Stimulated activated CD4-positive, alpha-beta T cell treated with anti-CD3 and anti-CD28 coated beads, Interleukin-1b, Interleukin-23, amount 100 ng/mL, for 24 hours (primary cell): ENCODE measurements at places on chromosomes 6 and 20.

GRCh38 chr20:49749625-49750024, 35.9 kb upstream of the B4GALT5 start:
- no peak for DNase-seq

GRCh38 chr6:5442916-5443315, 181.6 kb downstream of the FARS2 start:
- no peak for DNase-seq

DNA sequence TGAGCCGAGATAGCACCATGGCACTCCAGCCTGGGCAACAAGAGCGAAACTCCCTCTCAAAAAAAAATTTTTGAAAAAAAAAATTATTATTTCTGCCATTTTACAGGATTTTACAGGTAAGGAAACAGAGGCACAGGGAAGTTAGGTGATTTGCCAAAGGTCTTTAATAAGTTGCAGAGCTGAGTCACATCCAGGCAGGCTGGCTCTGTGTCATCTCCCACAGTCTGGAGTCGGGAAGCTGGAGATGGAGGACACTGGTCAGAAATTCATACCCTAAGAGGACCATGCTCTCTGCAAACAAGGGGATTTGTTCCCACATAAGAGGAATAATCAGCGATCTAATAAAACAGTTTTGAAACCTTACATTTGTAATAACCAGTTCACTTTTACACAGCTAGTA, 24.1 kb downstream of the HECA start:
- DNase-seq, result no peak

- DNase-seq, result no peak
Observed at GRCh38 chr6:138988469-138988834, 399 bp upstream of the REPS1 start.

DNA sequence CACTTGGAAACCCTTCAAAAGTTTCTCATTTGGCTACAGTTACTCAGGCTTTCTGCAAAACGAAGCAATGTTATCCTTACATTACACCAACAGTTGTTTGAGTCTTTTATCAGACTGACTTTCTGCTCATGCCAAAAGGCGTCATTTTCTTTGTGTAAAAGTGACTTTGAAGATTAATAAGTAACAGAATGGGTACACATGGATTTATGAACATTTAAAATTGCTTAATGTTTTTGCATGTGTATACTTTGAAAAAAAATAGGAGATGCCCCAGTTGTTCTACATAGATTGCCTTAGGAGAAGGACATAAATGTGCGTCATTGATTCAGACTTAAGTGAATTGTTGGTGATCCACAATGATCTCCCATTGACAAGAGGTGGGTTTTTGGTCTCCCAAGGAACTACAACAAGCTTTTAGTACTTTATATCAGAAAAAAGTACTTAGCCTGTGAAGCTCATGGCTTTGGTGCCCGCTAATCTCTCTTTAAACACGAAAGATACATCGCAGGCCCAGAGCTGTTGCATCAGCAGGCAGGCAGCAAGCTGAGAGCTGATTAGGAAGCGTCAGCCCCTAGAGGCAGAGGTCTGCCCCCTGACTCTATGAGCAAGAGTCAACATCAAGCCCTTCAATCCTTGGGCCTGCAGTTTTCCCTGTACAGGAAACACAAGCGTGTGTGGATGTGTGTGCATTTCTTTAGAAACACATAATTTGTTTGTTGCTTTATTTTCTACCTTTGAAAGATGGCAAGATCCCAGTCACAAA, 45.9 kb downstream of the SLC22A3 start:
- no peak for DNase-seq

GRCh38 chr20:61949714-61950640, 115.7 kb downstream of the TAF4 start:
- DNase-seq, result no peak

- DNase-seq, result no peak
Observed at GRCh38 chr6:85372915-85373270, 77.0 kb upstream of the NT5E start.

DNA sequence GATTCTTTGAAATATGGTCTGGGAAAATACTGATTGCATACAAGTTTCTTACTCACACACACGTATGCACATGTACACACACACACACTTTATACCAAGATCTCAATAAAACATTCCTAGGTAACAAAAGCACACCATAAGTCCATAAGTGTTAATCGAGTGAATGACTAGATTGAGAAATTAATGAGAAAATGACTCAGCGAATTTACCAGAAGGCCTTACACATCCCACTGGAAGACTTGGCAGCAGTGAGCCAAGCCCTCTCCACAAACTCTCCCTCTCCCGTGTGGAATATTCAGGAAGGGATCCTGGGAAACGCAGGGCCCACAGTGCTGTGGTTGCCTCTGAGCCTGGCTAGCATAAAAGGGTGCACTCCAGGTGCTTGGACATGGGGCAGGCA, 227.2 kb downstream of the LY86 start:
- DNase-seq, result no peak

DNA sequence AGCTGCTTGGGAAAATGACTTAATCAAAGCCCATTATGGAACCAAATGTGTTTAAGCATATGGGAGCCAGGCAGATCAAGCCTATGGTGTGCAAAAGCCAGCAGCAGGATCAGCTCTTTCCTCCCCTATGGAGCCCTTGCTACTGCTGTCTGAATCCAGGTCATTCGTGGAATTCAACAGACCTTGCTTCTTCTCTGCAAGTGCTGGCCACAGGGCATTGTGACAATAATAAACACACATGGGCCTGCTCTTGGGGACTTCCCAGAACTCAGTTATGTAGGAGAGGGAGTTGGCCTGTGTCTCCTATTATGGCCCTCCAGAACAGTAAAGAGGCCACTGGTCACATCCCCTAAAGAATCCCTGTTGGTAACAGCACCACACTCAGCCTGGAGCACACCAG, 18.6 kb downstream of the GFOD1 start:
- no peak for DNase-seq

DNA sequence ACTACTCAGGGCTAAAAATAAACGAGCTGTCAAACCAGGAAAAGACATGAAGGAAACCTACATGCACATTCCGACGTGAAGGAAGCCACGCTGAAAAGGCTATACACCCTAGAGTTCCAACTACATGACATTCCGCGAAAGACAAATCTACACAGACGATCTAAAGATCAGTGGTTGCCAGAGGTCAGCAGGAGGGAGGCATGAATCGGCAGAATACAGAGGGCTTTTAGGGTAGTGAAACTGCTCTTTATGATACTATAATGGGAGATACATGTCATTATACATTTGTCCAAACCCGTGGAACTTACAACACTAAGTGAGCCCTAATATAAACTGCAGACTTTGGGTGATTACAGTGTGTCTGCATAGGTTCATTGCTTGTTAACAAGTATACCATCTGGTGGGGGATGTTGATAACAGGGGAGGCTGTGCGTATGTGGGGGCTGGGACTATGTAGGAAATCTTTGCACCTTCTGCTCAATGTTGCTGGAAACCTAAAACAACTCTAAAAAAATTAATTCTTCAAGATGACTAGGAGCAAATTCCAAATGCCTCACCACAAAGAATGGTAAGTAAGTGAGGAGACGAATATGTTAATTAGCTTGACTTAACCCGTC, 132.2 kb upstream of the CDH4 start:
- no peak for DNase-seq

DNA sequence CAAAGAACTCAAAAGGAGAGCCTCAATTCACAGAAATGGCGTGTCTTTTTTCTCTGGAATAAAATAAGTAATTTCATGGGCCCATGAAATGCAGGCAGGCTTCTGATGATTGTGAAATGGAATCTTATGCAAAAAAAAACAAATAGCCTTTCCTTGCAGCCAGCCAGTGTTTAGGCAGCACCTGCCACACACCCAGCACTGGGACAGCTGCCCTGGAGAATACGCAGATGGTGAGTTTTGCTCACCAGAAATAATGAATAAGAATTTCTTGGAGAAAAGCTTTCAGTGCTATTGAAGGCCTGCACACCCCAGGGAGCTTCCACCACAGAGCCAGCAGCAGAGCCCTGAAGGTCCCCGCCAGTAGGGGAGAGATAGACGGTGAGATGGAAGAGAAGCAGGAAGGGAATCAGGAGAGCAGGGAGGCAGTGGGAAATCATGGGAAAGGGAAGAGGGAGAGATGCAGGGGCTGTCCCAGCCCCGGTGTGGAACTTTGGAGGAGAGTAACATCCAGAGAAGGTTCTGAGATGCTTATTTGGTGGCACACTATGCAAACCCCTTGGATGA, 54.9 kb downstream of the PXDC1 start:
- no peak for DNase-seq

DNA sequence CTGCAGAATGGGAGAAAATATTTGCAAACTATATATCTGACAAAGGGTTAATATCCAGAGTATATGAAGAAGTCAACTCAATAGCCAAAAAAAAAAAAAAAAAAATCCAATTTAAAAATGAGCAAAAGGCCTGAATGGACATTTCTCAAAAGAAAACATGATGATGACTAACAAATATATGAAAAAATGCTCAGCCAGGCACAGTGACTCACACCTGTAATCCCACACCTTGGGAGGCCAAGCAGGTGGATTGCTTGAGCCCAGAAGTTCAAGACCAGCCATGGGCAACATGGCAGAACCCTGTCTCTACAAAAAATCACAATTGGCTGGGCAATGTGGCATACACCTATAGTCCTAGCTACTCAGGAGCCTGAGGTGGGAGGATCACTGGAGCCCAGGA, 2.1 kb upstream of the ECHDC1 start:
- no peak for DNase-seq

GRCh38 chr6:8391934-8392333, 43.4 kb downstream of the SLC35B3 start:
- DNase-seq, result no peak

- no peak for DNase-seq
Observed at GRCh38 chr6:21912151-21912832, 318.7 kb downstream of the SOX4 start.

DNA sequence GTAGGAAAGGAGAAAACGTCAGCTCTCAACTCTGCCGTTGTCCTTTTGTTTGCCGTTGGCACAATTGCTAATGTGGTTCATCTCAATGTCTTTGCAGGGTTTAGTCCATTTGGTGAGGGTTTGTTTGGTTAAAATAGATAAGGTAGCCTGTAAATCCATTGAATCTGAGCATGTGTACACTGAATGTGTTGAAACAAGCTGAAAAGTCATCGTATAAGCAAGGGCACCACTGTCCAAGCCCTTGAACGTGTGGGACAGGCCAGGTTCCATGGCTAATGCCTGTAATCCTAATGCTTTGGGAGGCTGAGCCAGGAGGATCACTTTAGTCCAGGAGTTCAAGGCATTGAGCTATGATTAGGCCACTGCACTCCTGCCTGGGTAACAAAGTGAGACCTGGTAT, 224.7 kb upstream of the PLCB4 start:
- DNase-seq, result no peak

GRCh38 chr20:2840967-2841531, 504 bp downstream of the VPS16 start:
- DNase-seq, result no peak

DNA sequence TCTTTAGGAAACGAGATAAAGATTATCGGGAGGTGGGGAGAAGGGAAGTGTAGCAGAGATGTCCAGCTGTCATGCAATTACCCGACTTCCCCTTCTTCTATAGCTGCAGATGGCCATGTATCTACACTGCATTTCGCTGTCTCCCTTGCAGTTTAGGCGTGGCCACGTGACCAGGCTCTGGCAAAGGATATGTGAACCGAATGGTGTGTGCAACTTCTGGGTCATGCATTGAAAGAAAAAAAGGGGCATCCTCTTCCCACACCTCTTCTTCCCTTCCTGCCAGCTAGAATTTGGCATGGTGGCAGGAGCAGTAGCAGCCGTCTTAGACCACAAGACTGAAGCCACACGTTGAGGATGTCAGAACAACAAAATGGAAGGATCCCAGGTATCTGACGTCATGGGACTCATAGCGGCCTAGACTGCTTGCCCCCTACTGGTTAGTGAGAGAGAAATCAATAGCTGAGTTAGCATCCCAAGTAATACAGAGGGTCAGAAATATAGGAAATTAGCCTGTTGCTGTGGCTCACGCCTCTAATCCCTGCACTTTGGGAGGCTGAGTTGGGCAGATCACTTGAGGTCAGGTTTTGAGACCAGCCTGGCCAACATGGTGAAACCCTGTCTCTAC, 32.8 kb downstream of the TCF15 start:
- no peak for DNase-seq

DNA sequence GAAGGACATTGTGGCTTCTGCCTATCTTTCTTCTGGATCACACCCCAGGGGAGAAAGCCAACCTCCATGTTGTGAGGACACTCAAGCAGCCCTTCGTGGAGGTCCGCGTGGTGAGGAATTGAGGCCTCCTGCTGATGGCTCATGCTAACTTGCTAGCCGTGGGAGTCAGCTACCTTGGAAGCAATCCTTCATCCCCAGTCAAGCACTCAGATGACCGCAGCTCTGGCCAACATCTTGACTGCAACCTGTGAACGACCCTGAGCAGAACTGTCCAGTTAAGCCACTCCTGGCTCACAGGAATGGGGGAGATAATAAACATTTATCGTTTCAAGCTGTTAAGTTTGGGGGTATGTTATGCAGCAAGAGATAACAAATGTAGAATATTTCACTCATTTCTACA, 10.9 kb upstream of the CNKSR3 start:
- DNase-seq, result no peak

- no peak for DNase-seq
Observed at GRCh38 chr6:38522322-38522721, 117.4 kb downstream of the BTBD9 start.

GRCh38 chr20:9628141-9628540, 113.8 kb downstream of the LAMP5 start:
- DNase-seq, result no peak

GRCh38 chr6:138455746-138456400, 43.4 kb downstream of the NHSL1 start:
- no peak for DNase-seq

- DNase-seq, result no peak
Observed at GRCh38 chr6:30759575-30760239, 15.4 kb upstream of the IER3 start.

DNA sequence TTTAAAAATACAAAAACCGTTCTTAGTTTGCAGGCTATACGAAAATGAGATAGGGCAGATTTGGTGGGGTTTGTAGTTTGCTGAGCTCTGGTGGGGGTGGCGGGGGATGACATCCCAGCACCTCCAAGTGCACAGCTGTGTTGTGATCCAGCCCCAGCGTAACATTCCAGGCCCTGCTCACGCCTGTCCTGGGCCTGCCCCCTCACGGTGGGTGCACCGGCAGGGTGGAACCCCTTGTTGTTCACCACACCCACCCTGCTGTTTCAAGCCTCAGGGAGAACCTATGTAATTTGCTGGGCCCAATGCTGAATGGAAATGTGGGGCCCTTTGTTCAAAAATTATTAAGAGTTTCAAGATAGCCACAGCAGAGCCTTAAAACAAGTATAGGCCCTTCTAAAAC, 25.0 kb downstream of the ARMC2 start:
- no peak for DNase-seq

DNA sequence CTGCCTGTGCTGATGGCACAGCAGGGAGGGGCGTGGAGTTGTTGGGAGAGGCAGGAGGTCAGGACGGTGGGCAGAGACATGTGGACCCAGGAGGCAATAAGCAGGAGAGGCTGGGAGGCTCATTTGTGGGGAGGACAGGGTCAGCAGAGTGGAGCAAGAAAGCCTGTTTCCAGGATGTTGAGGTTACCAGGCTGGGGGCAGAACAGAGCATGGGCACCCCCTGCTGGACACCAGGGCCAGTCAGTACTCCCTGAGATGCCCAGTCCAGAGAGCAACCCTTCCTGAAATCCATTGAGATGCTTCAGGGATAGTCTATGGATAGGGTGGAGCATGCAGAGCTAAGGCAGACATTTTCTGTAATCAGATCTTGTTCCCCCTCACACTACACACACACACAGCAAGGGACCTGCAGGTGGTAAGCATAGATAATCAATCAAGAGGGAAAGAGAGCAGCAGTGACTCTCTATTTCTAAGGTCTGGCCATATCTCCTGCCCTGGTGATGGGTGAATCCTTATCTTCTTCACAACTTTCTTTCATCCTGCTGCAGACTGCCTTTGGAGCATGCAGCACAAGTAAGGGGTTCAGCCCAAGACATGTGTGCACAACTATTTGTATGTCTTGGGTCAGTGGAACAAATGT, 41.7 kb downstream of the MOCS1 start:
- DNase-seq, result peak; percentile 2
